ENCODE measurements at places on chromosomes 2 and 18.

- DNase-seq = no peak
These were observed 66.5 kb downstream of the SFXN5 start for GRCh38 chr2:73004889-73005596.

- DNase-seq = no peak
These were observed 71.4 kb downstream of the GALR1 start for GRCh38 chr18:77320971-77321559.

GRCh38 chr2:241837197-241837965 lies 21.3 kb downstream of the PDCD1 start:
- no peak for DNase-seq

DNA sequence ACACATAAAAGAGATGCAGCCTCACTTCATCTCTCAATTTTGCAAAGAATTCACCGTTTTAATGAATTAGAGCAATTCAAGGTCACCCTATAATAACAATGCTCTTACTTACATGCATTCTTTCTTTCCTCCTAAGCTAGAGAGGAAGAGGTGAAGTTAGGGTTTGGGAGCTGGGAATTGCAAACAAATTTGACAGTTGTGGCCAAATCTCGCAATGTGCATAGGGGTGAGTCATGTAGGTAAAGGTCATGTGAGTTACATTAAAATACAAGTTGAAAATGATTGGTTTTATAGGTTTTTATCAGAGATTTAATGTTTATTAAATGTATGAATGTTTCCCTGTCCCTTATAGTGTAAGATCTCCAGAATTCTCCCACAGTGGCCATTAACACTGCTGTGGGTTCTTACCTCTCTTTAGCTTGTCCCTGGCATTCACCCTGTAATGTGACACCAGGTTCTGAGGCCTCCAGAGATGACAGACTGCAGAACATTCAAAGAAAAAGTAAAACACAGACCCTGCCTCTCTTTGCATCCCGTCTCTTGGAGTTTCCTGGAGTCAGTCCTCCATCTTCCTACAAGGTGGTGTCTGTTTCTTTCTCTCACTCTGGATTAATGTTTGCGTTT lies 53.7 kb upstream of the LGALSL start:
- DNase-seq = no peak

DNA sequence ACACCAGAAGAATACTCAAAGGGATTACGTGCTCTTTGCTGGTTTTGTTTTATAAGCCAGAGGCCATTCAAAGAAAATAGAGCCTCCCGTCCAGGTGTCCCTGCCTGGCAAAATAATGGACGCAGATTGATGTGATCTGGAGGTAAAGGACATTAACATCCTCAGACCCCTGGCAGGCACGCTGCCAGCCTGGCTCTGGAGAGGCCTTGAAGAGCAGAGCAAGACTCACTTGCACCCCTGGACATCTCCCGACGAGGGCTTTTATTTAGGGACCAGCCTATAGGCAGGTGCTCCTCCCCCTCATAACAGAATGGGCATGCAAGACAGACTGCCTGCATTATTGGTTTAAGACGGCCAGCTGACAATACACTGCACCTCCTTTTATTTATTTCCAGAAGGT lies 291.3 kb downstream of the BCL11A start:
- no peak for DNase-seq

DNA sequence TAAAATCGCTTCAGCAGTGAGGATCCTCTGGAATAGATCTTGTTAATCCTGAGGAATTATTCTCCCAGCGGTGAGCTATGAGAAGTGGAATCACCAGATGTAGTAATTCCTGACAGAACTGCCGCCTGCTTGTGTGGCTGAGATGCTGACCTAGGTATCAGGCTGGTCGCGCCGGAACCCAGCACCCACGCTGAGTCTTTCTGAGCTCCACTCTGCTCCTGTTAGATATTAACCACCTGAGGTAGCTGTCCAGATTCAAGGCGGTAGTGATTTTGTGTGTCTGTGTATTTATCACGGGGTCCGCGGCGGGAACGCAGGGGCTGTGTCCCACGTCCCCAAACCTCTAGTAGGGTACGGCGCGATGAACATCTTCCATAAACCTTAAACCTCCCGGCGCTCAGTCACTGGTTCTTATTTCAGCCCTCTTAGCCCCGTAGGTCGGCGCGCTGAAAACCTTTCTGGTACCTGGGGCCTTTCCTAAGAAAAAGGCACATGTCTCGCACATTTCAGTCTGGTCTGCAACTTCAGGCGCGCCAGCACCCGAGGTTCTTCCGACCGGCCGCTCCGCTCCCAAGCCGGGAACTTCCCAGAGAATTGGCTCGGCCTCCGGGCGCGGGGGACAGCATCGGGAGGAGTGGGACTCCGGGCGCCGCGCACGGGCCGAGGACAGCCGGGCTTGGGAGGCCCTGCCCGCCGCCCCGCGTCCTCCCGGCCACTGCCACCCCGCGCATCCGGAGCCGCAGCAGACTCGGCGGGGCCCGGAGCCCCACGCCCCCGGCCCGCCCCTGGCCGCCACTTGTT lies 542 bp upstream of the CNNM3 start:
- no peak for DNase-seq

- DNase-seq = no peak
These were observed 1.0 kb downstream of the NAB1 start for GRCh38 chr2:190649798-190650390.

DNA sequence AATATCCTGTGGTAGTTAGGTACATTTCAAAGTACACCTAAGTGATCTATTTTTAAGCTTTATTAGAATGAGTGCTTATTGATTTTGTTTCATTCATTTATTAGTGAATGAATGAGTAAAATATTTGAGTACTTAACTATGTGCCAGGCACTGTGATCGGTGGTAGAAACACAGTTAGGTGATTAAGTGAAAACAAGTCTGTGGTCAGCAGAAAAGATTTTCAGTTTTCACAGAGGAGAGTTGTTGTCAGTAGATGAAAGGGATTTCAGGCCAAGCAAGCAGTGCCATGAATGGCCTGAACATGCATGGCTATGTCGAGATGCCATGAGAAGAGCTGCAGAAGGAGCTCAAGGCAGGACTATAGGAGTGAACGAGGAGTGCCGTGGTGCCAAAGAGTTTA lies 85.9 kb downstream of the SPTBN1 start:
- DNase-seq = no peak

GRCh38 chr2:32952761-32953476 lies 6.2 kb downstream of the LTBP1 start:
- DNase-seq = no peak

GRCh38 chr2:177405029-177405692 lies 12.6 kb downstream of the AGPS start:
- no peak for DNase-seq

DNA sequence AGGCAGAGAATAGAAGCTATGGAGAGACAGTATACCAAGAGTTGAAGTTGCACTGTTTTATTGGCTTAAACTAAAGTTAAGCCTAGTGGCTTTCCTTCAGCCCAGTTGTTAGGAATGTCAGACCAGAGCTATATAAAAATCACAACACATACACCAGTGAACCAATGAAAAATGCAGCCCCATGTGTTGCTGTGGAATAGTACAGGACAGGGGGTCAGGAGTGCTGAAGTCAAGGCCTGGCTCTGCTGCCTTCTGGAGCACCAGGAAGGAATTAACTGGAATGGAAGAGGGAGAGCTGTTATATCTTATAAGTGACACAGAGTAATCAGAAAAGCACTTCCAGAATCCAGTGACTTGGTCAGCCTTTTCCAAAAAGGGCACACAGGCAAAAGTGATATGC lies 58.9 kb downstream of the OSR1 start:
- no peak for DNase-seq

DNA sequence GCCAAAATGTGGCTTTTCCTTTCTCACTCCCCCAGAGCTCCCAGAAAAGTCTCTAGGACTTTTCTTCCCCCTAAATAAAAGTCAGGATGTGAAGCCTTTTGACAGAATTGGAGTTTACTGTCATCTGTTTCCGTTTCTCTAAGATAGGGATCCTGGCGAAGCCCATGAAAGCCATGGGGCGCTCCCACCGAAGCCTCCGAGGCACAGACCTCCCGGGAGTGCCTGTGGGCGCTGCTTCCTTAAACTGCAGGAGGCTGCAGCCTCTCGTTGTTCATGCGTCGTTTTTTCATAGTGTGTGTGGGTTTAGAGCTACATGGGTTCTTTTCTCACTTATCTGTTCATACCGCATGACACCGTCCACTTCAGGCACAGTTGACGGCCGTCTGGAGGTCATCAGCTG lies 56.8 kb downstream of the ASAP2 start:
- DNase-seq = no peak

DNA sequence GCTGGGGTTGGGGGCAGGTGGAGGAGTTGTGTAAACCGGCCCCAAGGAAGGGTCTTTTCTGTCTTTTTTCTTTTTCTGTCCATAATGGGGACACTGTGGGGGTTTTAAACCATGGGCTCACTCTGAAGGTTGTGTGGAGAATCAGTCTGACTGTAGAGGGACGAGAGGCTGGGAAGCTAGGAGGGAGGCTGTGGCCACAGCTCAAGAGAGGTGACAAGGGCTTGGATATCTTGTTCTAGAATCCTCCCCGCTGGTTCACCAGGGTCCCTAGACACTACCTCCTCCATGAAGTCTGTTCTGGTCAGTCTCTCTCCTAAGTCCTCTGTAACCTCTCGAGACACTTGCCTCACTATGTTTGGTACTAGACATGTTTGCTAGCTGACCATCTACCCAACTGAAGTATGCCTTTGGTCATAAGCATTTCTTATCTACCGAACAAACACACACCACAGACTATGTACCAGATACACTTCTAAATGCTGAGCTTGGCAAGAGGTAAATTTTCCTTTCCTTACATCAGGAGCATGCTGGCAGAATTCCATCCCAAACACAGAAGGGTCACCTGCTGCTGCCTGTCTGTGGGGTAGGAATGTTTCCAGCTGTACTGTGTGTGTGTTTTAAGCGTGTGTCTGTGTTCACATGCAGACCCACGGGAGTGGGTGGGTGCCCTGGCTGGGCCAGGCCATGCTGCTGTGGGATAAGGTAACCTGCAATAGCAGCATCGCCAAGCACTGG lies 69.6 kb upstream of the MGAT4A start:
- no peak for DNase-seq

DNA sequence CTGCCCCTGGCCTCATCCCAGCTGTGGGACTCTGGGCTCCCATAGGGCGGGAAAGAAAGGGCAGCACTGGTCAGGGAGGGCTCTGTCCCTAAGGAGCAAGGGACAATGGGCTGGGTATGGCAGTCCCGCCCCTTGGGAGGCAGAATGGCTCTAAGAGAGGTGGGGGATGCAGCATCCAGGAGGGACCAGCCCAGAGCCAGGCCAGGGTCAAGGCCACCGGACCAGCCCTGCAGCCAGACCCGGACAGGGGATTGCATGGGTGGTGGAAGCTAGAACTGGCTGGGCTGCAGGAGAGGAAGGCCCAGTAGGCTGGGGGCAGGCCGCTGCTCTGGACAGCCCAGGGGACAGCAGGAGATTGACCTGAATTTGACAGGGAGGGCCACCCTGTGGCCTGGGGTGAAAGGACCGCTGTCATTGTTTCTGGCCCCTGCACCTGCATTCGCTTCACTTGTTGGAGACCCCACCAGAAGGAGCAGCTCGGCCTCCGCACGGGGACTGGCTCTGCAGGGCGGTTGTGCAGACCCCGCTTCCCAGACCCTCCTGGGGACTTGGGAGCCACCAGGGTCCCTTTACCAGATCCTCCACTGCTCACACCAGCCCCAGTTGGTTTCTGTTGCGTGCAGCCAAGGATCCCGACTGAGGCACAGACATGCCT lies 14.6 kb downstream of the RAMP1 start:
- no peak for DNase-seq

DNA sequence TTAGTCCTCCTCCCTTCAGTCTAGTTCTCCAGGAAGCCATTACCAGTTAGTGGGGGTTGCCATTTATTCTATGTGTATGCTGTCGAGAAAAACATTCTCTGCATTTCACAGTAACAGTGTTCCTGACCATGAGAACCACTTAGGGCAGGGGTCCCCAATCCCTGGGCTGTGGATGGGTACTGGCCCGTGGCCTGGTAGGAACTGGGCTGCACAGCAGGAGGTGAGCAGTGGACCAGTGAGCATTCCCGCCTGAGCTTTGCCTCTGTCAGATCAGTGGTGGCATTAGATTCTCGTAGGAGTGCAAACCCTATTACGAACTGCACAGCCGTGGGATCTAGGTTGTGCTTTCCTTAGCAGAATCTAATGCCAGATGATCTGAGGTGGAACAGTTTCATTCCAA lies 15.8 kb downstream of the ITGA4 start:
- no peak for DNase-seq

- no peak for DNase-seq
These were observed 47.8 kb upstream of the RNF103 start for GRCh38 chr2:86671337-86671981.

- DNase-seq = no peak
These were observed 226.3 kb upstream of the UBE2E3 start for GRCh38 chr2:180753809-180754761.

DNA sequence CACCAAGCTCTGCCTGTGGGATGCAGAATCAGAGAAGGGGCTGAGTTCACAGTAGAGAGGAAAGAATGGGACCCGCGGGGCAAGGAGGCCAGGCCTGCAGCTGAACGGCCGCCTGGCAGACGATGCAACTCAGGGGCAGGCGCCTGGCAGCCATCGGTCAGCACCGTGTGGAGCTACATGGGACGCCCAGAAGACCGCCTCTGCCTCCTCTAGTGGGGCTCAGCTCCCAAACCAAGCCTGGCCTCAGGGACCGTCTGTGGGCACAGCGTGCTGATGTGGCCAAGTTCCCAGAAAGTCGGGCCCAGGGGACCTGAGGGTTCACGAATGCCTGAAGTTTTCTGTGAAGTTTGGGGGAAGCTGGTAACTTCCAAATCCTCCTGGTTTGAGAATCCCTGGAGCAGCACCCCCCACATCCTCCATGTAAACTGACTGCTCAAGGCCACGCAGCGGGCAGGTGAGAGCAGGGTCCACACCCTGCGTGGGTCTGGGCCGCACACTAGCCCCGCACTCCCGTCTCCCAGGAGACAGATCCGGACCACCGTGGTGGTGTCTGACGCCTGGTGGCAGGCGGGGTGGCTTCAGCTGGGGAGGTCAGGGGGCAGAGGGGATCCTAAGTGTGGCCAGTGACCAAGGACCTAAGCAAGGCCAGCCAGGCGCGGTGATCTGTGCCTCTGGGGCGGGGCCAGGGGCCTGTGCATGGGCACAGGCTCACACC lies 14.6 kb downstream of the SNORC start:
- DNase-seq = no peak

DNA sequence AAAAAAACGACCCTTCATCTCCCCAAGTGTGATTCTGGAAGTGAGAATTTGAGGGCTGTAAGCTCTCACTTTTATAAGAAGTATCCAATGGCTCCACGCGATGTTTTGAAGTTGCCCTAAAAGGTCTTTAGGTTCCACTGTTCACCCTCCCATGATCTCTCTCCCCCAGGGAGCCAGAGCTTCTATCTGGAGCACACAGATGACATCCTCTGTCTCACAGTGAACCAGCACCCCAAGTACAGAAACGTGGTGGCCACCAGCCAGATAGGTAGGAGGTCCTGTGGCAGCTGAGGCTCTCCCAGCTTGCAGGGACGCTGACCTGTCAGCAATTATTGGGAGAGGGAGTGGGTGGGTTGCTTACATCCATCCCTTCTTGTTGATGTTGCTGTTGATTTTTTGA lies 97.8 kb downstream of the RTN4 start:
- no peak for DNase-seq

GRCh38 chr2:42922293-42922692 lies 129.9 kb upstream of the HAAO start:
- no peak for DNase-seq
